ENCODE measurements at places on chromosomes 13 and 19.

- DNase-seq, result no peak
Measured at GRCh38 chr13:30037766-30038165, 187.3 kb upstream of the UBL3 start.

DNA sequence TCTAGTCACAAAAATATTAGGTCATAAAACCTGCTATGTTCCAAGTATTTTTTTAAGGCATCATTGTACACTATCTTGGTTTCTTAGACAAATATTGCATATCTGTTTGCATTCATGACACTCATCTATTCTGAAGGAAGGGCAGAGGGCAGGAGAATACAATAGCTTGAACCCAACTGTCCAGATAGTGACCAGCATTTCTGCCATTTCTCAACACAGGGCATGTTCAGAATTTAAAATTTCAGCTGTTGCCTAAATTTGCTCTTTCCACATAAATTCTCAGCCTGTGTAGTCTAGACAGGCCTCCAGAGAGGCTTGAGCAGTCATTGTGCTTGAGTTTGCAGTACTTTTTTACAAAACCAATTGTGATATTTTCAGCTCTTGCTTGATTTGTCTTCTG lies 119.5 kb downstream of the ZAR1L start:
- DNase-seq, result no peak

- DNase-seq, result no peak
Measured at GRCh38 chr13:31350560-31350959, 150.8 kb downstream of the B3GLCT start.

DNA sequence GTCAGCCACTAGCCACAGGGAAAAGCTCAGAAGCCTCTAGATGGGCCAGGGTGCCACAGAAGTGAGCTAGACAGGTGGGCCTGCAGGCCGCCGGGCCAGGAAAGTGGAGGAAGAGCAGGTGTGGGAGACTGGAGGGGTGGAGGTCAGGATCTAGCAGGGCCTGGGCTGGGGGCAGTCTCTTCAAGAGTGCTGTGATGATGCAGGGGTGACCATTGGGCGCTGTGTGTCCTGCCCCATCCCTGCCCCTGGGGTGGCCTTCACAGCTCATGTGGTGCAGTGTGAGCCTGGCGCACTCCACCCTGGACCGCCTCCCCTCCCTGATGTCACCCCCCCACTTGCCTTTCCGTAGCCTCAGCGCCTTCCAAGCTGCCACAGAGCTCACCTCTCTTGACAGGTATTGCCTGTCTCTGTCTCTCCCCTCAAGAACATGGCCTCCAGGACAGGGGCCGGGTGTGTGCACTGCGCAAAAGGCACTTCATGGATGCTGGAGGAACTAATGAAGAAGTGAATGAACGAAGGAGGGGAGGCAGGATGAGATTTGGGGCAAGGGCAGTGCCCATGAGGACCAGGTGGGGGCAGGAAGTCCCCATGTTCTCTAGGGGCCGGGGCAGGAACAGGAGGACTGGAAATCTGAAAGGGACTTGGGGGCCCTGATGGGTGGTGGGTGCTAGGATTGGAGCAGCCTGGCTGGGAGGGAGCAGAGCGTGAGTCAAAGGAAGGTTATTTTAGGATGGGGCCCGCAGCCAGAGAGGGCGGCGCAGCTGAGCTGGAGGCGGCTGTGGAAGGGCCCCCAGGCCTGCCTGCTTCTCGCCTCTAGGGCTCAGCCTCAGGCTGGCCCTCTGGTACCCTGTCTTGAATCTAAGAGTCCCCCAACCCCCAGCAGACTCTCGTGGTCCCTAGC lies 6.6 kb downstream of the SSBP4 start:
- DNase-seq, result no peak

GRCh38 chr13:113452942-113453901 lies at the start of gene ADPRHL1:
ADPRHL1 (minus strand) TSS chr13:113453488; CDS start chr13:113453437, 51 bp downstream.
- no peak for DNase-seq

- DNase-seq, result no peak
Measured at GRCh38 chr19:2047449-2048103, 3.5 kb downstream of the MKNK2 start.

GRCh38 chr13:78137404-78138142 lies 218.9 kb upstream of the EDNRB start:
- DNase-seq, result no peak

GRCh38 chr19:45278087-45278486 lies 27.0 kb downstream of the MARK4 start:
- DNase-seq, result no peak

- no peak for DNase-seq
Measured at GRCh38 chr19:58468216-58468839, 1.4 kb downstream of the ZNF324 start.

- no peak for DNase-seq
Measured at GRCh38 chr19:36149673-36150406, 2.4 kb downstream of the COX7A1 start.

- DNase-seq, result no peak
Measured at GRCh38 chr13:54845351-54845965, 1816.8 kb downstream of the OLFM4 start.

- no peak for DNase-seq
Measured at GRCh38 chr13:105702441-105702840, 833.0 kb downstream of the EFNB2 start.

- DNase-seq, result no peak
Measured at GRCh38 chr19:50024719-50025021, 502 bp downstream of the VRK3 start.

GRCh38 chr19:34493649-34494044 lies 12.1 kb downstream of the WTIP start:
- no peak for DNase-seq

DNA sequence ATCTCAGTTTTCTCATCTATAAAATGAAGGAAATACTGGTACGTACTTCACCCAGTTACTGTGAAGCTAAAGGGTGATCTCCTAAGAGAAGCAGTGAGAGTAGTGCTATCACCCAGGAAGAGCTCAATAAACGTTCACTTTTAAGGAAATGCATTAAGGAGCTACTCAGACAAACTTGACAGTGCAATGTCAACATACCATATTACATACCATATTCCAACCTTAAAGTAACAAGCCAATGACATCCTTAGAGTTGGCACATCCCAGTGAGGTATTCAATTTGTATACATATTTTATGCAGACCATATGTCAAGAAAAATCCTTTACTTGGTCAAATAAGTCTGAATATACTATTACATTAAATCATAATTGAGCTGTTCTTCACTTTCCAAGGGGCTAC lies 7.0 kb downstream of the TBC1D4 start:
- DNase-seq, result no peak

DNA sequence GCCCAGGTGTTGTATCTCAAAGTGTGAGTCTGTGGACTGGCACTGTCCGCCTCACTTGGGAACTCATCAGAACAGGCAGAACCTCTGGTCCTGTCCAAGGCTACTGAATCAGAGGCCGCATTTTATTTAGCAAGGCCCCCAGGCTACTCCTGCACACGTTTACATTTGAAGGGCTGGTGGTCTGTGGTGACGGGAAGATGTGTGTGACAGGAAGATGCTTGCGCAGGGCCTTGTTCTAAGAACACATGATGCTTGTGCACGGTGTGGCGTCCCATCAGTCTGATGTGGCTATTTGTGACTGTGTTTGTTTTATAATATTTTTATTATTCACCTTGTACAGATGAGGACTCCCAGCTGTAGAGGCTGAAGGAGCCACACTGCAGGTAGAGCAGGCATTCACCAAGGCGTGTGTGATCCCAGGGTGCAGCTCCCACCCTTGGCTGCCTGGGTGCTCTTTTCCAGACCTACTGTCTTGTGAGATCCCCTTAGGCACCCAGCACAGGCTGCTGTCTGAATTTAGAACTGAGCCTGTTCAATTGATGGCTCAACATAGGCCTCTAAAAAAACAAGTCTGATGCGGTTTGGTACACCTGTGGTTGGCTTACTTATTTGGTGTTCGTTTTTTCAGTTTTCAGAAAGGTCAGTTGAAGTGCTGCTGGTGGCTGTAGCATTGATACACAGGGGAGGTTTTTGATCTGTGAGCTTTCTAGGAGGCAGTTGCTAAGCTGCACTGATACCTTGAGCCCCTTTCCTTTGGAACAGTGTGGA lies 3.1 kb downstream of the SLC25A15 start:
- no peak for DNase-seq

- no peak for DNase-seq
Measured at GRCh38 chr13:112616586-112617362, 28.8 kb upstream of the TUBGCP3 start.

GRCh38 chr13:60584976-60585375 lies 188.0 kb downstream of the TDRD3 start:
- no peak for DNase-seq

DNA sequence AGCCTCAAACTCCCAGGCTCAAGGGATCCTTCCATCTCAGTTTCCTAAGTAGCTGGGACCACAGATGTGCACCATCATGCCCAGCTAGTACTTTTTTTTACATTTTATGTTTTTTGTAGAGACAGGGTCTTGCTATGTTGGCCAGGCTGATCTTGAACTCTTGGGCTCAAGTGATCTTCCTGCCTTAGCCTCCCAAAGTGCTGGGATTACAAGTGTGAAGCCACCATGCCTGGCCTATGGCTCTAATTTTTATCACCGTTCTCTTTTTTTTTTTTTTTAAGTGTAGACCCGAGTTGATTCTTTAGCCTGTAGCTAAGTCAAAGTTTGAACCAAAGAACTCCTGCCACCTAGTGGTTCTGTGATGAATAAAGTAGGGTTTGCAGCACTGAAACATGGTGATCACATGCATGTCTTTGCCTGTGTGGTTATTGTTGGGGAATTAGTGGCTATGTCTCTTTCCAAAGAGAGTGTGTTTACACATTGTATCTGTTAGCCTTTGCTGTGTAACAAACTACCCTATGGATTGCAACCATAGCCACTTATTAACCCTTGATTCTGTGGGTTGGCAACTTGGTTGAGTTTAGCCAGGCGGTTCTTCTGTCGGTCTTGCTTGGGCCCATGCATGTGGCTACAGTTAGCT lies 11.6 kb downstream of the NFILZ start:
- no peak for DNase-seq

GRCh38 chr13:73111331-73111730 lies 52.5 kb downstream of the KLF5 start:
- no peak for DNase-seq

DNA sequence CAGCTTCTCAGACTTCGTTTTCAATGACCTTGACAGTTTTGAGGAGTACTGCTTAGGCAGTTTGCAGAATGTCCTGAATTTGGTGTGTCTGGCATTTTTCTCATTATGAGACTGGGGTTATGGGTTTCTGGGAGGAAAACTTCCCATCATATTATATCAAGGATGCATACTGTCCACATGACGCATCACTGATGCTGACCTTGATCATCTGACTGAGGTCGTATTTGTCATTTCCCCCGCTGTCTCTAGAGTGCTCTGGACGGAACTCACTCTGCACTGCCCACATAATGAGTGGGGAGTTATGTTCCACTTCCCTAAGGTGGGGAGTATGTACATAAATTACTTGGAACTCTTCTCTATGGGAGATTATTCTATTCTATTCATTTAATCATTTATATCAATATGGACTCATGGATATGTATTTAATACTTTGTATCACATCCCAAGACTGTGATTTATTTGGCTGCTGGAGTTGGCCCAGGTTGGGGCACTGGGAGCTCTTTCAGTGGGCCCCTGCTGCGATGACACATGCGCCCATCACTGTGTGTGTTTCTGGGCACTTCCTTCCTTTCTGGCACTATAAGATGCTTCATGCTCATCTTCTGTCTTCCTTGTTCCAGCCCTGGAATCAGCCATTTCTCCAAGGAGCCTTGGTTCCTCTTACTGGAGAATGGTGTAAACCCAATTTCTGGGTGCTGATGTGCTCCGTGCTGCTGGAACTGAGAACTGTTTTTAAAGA lies 138.6 kb downstream of the MIPEP start:
- no peak for DNase-seq

GRCh38 chr19:13920940-13921747 lies 15.1 kb downstream of the CC2D1A start:
- no peak for DNase-seq

DNA sequence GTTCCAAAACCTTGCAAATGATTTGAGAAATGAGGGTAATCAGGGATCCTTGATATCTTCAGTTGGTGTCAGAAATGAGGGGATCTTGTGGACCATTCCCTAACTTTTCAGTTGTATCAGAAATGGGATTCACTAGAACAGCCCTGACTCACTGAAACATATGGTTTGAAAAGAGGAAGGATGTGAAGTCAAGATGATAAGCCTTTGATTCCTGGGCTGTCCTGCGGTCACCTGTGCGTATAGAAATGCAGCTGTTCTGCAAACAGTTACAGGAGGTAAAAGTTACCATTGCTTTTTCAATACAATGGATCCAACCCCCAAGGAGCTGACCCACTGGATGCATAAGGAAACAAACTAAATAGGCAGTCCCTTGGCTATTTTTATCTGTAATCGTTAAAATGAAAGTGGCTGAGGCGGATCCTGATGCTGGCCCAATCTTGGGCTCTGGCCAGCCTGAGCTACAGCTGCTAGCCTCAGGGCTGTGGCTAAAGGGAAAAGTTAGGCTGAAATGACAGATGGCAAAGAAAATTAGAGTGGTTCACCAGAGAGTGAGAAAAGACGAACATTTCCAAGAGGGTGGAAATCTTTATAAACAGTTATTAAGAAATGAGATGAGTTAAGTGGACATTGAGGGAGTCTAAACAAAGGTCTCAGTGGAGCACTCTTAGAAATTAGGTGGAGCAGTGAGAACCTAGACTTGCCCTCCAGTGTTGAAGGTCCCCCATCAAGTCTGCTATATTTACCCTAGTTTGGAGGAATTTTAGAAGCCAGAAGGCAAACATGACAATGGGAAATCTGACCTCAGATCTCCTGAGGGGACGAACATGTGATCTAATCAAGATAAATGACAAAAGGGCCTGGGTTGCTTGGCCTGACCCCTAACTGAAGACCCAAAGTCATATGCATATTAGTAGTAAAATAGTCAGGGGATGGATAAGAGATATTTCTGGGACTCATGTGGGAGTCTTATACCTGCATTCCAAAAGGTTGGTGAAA lies 7.6 kb downstream of the SIGLECL1 start:
- DNase-seq, result no peak

DNA sequence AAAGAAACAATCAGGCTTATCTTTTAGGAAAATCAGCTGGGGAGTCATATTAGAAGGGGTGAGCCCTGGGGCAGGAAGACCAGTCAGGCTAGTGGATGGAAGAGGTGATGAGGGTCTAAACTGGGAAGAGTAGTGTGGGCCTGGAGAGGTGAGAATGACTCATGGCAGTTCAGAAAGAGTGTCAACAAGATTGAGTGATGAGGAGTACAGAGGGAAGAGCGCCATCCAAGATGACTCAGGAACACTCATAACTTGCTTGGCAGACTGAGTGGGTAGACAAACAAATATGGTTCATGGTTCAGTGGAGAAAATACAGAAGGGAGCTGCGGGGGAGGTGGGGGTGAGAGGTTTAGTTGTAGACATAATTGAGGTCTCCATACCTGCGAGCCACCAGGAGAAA lies 17.3 kb upstream of the CLDN10 start:
- no peak for DNase-seq

GRCh38 chr13:26412936-26413716 lies 144.4 kb upstream of the WASF3 start:
- no peak for DNase-seq

- no peak for DNase-seq
Measured at GRCh38 chr19:53844849-53845246, 20.7 kb upstream of the NLRP12 start.

DNA sequence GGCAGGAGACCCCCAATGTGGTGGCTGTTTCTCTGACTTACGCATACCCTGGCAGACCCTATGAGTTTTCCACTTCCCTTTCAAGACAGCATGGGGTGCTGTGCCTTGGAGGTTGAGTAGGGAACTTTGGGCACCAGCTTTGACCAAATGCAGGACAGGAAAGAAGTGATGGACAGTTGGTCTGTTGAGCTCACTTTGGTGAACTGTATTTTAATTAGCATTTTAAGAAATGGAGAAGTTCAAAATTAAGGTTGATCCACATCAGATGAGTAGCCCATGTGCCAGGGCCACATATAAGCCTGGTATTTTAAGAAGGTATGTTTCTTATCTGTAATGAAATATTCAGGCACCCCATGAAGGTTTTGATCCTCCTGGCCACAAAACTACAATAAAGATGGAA lies 46.1 kb upstream of the RAP2A start:
- DNase-seq, result no peak
